ENCODE measurements at places on chromosomes 12 and 14. TPM values are rescaled to one million over a fixed set of nuclear protein-coding genes. Genes with fewer than 3 reads are reported as not detected.
A peak's percentile ranks its signal among the peaks of the same experiment; 100 is the strongest.

Gene NELL2
- total RNA-seq: 0.31 TPM

Gene KLHDC1
- total RNA-seq: 5.5 TPM

Gene RNU4-1
- not detected for total RNA-seq

Gene BIN2
- total RNA-seq: 2.1 TPM

Gene CACNA2D4
- total RNA-seq: 4.1 TPM

Gene RAPGEF3
- total RNA-seq: 19.8 TPM

Gene CFAP54
- 0.28 TPM for total RNA-seq

Gene TSPAN19
- not detected for total RNA-seq

Gene SLC39A2
- total RNA-seq: not detected

Gene PIWIL1
- total RNA-seq: not detected

Gene UNC79
- total RNA-seq: 0.19 TPM

DNA sequence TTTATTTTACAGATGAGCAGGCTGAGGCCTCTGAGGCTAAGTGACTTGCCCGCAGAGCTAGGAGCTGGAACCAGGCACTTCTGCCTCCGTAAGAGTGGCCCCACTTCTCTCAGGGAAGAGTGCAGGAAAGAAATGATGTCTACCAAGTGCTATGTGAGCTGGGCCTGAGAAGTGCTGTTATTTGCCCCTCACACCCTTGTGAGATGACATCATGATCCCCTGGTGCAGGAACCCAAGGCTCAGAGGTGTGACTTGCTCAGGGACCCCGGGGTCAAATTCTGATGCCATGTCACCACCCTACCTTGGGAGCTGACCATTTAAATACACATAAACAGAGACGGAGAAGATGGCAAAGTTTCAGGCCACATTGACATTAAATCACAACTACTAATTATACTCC, 63.7 kb upstream of the DDX11 start:
- no peak for DNase-seq

GRCh38 chr14:68369281-68370056, 423.4 kb downstream of the ZFP36L1 start:
- no peak for DNase-seq

- DNase-seq: no peak
Measured at GRCh38 chr12:85835426-85836196, 598 bp downstream of the RASSF9 start.

GRCh38 chr12:53976172-53976822, 1.5 kb upstream of the HOTAIR start:
- no peak for DNase-seq

GRCh38 chr12:104526320-104526719, 69.6 kb downstream of the CHST11 start:
- no peak for DNase-seq

DNA sequence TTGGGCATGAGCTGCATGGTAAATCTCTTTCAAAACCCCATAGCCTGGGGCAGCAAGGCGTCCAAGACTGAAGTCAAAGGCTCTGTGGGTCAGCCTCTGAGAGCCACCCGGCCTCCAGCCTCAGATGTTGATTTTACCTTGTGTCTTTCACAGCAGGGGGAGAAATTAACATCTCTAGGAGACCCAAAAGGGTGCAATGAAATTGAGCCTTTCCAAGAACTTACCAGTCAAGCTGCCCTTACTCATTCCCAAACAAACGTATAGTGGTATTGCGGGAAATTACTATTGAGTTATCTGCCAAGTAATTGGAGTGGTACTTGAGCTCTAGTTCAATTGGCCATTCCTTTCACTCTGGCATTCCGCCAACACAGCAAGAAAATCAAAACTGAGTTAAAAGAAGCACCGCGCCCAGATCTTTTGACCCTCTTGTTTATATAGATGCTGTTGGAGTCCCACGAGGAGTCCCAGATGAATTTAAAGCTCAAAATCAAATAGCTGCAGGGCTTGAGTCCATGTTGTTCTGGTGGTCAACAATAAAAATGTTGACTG, 380.7 kb upstream of the SYT1 start:
- no peak for DNase-seq

GRCh38 chr12:26878661-26879119, 45.7 kb upstream of the ITPR2 start:
- DNase-seq: peak; percentile 70

DNA sequence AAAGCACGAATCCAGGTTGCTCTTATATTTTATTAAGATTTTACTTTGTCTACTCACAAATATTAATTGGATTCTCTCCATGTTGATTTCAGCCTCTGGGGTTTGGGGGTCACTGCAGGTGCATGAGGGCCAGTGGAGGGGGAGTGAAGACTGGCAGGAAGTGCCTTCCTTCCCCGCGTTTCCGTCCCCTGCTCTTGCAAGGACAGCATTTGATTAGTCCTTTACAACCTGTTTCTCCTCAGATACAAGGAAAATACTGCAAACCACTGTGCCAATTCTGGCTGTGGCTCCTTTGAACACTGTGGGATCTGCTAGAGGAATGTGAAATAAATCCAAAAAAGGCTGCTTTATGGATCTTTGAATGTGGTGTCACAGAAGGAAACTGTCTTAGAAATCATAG, 291.8 kb downstream of the ETNK1 start:
- DNase-seq: no peak

DNA sequence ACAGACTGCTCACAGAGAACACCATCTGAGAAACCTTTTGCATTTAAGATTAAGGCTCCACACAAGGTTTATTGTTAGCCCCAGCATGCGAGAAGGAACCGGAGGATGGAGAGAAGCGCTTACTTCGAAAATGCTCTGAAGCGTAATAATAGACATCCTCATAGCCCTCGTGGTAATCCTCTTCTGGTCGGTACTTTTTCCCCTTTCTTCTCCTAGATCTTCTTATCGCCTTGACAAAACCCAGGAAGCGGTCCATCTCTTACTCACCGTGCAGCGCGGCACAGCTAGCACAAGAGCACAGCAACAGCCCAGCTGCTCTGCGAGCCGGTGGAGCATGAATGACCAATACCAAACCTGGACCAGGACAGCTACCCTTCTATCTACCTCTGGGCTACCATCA, 125.1 kb upstream of the GRIP1 start:
- DNase-seq: no peak

DNA sequence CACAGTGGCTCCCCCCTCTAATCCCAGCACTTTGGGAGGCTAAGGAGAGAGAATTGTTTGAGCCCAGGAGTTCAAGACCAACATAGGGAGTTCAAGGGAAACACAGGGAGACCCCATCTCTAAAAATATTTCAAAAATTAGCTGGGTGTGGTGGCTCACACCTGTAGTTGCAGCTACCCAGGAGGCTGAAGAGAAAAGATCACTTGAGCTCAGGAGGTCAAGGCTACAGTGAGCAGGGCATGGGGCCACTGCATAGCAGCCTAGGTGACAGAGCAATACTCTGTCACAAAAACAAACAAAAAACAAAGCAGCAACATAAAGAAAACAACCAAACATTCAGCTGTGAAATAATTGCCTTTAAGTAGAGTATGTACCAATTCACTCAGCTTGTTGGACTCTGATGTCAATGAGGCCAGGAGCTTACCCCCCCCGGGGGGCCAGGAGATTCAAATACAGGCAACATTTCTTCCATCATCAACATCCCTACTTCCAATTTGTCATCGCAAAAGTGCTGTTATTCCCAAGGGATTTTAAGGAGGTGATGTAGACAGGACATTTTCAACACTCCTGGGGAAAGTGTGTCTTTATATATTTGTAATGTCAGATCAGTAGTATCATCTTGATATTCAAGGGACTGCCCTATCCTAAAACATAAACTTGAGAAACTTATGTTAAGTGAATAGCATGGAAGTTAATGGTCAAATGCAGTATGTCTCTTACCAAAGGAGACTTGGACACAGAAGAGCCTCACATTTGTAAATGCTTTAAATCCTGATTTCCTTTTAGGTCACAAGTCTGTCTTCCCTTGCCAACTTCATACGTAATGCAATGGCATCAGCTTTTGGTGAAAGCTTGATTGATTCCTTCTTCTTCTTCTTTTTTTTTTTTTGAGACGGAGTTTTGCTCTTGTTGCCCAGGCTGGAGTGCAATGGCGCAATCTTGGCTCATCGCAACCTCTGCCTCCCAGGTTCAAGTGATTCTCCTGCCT, 40.6 kb upstream of the AEBP2 start:
- DNase-seq: no peak

GRCh38 chr14:104254735-104255400, 116.5 kb downstream of the KIF26A start:
- no peak for DNase-seq

DNA sequence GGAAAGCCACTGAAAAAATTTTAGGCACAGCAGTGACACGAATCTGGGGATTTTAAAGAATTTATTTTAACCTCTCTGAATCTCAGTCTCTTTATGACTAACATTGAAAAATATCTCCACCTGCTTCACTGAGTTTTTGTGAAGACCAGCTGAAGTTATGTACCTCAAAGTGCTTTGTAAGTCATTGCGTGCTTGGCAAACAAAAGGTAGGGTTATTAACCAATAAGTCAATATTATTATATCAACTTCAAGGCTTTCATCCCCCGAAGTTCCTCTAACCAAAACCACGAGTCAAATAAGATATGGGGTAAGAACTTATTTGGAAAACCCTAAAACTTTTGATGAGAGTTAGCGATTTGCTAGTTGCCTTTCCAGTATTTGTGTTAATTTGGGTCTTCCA, 62.3 kb downstream of the HSPB8 start:
- DNase-seq: no peak

DNA sequence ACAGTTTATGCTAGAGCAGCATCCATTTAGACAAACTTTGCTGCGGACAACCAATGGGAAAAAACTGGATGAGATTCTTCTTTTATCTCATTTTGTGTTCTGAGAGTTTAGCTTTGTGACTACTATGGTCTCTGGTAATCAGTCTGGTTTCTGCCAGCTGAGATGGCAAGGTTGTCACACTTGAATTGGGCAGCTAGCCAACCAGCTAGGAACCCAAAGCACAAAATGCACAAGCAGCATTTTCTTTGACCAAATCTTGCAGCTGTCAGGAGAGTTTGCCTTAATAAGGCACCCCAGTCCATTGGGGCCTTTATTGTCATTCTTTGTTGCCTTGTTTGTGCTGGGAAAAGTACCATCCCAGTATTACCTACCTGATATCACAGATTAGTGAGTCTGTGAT, 34.0 kb upstream of the ETV6 start:
- no peak for DNase-seq

GRCh38 chr14:85536833-85537190, 6.9 kb downstream of the FLRT2 start:
- no peak for DNase-seq

- no peak for DNase-seq
Measured at GRCh38 chr14:53190938-53191337, 37.8 kb upstream of the DDHD1 start.

DNA sequence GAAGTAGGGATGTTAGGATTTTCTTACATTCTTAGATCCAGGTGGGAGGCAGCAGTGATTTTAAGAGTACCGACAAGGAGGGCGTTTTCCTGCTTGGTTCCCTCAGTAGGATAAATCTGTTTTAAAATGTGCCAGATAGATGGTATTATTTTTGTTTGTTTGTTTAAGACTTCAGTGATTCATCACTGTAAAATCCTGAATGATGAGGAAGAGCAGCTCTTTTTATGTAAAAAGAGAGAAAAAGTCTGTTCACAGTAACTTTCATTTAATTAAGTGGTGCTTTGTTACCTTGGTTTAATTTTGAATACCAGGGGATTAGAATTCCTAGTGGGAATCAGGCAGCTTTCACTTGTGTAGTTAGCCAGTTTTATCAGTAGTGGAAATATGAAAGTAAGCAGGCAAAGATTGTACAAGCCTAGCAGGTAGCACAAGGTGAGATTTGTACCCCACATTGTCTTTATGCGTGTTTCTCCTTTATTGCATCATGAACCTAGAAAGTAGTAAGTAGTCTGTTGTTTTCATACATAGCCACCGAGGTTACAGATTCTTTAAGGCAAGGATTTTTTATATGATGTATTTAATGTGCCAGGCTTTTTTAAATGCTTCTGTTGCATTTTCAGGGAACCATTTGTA, 349.6 kb downstream of the CCDC91 start:
- no peak for DNase-seq

- DNase-seq: no peak
Measured at GRCh38 chr12:76220980-76221379, 127.2 kb downstream of the BBS10 start.

GRCh38 chr14:72882047-72882446, 11.9 kb downstream of the DPF3 start:
- DNase-seq: no peak

DNA sequence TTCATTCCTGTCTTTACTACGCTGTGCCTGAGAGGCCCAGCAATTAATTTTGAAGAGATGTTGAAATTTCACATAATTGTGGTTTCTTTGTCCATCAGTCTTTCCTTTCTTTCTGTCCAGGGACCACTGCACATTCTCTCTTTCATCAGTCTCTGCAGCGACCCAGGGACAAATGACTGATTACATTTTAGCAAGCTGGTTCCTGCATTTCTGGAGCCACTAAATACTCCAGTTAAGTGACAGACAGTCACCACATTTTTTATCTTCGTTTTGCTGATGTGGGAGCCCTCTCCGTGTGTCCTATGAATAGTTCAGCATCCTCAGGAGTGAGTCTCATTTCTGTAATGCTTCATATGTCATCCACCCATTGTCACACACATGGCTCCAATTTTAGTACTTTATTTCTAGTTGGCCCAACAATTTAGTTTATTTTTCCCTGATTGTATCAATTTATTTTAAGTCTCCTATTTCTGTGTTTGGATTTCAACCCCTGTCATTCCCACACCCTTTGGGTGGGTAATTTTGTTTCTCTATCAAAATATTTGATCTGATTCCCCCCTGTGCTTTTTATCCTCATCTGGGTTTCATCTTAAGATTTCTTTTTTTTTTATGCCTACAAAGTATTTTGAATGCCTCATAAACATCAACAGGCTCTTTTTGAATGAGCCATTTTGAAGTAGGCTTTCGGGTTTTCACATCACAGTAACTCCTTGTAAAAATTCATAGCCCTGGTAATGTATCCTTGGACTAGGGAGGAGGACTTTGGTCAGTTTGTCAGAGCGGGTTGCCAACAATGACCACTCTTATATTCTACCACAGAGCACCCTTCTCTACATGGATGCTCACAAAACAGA, 1196.5 kb downstream of the GALC start:
- no peak for DNase-seq

GRCh38 chr14:101186992-101187815, 283.7 kb upstream of the RTL1 start:
- DNase-seq: peak; percentile 34

- DNase-seq: no peak
Measured at GRCh38 chr12:5407034-5407856, 24.7 kb upstream of the NTF3 start.
